ENCODE measurements at places on chromosomes 3 and 15.
A peak's percentile ranks its signal among the peaks of the same experiment; 100 is the strongest.

- peak; percentile 60 for DNase-seq
Measured at GRCh38 chr3:193301433-193301832, 60.4 kb downstream of the PLAAT1 start.

DNA sequence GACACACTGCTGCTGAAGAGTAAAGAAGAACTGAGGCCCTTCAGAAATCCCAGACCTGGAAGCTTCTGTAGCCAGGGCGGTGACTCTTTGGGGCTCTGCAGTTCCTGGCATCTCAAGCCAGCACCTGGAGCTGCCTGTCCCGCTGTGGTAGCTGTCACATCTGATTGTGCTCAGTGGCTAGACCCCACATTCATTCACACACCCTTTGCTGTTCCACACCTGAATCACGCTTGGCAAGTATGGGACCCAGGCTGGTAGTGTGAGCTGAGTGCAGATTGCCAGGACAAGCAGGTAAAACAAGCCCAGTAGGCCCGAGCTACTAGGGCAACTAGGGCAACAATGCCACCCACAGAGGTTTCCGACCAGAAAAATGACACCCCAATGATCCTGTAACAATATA is 218.2 kb downstream of the VGLL3 start:
- DNase-seq: no peak

GRCh38 chr15:29208352-29208751 is 61.3 kb downstream of the NSMCE3 start:
- DNase-seq: no peak

- no peak for DNase-seq
Measured at GRCh38 chr3:47892286-47893040, 89.5 kb downstream of the DHX30 start.

DNA sequence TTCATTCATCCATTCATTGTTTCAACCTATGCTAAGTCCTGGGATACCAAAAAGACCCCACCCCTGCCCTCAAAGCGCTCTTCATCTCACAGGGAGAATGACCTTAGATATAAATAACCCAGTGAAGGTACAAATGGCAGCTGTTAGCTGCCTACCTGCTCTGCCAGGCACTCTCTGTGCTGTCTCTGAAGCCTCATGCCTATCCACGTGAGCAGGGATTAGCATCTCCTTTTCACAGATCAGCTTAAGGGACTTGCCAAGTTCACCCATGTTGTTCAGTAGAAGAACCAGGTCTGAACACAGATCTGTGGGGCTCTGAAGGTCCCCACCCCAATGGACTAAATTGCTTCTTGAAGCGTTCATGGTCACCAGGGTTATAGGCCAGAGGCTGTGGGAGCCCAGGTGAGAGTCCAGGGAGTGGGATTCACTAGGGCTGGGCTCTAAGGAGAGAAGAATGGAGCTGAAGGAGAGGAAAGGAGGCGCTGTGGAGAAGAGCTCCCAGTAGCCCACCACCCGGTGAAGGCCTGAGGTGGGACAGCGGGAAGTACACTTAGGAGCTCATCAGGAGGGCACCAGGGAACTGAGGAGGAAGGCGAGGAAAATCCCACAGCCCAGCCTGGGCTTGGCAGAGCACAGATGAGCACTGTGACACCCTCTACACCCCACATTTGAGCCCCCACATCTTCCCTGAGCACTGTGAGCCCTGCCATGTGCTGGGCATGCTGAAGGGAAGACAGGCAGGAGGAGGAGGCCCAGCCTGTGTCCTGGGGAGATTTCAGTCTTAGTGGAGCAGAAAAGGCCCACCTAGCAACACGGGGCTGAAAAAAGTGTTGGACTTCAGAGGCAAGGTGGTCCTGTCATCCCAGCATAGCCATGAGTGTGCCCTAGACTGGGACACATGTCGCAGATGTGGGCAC is 20.4 kb downstream of the RBP1 start:
- DNase-seq: no peak

DNA sequence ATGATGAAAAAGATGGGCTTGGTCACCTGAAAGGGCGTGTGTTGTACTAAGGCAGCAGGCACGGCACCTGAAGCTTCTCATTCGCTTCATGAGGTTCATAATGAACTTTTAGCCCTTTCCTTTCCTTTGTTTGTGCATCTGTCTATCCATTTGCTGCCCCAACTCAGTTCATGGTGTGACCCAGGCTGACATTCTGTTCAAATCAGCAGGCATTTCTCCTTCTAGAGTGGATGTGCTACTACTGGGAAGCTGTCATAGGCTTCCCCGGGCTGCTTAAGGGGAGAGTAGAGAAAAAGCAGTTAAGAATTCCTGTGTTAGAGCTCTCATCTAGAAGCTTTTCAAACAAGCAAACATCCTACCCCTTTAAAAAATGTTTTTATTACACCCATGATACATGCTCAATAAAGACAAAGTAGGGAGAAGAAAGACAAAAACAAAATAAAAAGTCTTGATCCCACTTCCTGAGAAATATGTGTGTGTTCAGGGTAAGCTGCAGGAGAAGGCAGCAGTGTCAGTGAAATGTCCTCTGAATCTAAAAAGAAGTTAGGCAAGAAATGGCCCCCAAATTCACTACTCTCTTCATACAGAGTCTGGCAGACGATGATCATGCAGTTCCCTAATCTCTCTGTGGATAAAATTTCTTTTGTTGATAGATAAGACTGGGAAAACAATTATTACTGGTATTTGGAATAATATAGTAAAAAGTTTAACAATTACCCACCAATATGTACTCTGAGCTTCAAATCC is 136.9 kb upstream of the PFN2 start:
- no peak for DNase-seq

DNA sequence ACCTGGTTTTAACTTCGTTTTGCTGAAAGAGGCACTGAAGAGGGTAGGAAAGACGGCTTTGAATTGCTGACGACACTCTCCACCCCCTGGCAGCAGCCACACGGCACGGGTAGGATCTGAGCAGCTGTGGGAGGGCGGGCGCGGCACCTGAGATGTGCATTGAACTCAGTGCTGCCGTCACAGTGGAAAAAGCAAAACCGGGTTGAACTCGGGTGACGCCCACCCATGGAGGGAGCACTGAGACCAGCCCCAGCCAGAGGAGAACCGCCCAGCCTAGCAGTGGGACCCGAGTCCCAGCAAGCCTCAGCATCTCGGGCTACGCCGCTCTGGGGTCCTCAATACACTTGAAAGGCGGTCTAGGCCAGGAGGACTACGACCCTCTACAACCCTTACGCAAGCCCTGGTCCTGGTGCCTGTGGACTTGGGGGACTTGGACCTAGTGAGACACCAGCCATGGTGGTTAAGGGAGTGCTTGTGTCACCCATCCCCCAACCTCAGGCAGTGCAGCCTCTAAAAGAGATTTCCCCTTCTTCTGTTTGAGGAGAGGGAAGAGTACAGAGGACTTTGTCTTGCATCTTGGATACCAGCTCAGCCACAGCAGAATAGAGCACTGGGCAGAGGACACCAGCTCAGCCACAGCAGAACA is 50.0 kb upstream of the RPL35A start:
- no peak for DNase-seq

GRCh38 chr15:32966512-32966911 is 228.0 kb downstream of the FMN1 start:
- no peak for DNase-seq

- no peak for DNase-seq
Measured at GRCh38 chr15:55402707-55403106, 5.5 kb downstream of the CCPG1 start.

GRCh38 chr3:14121859-14122258 is 2.8 kb downstream of the CHCHD4 start:
- DNase-seq: no peak

DNA sequence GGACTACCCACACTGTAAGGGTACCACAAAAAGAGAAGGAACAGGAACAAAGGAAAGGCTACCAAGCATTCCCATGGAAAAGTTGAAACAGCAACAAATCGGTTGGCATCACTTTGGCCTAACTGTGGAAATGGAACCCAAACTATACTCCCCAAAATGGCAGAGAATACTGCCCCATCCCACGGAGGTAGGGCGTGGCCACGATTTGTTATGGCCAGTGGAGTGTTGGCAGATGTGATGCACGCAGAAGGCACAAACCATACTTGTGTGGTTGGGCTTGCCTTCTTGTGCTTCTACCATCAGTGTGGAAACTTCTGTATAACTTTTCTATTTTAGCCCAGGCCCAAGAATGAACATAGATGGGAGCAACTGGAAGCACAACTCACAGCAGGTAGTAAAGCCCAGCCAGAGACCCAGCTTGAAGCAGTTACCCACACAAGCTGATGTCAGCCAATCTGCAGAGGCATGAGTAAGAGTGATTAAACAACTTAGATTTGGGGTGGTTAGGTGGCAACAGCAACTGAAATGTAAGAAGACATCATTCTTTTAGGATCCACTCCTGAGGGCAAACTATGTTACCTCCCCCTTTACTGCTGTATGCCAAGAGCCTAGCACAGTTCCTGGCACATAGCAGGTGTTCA is 64.1 kb downstream of the BTD start:
- no peak for DNase-seq

- DNase-seq: no peak
Measured at GRCh38 chr3:56860939-56861338, 59.2 kb upstream of the ARHGEF3 start.

DNA sequence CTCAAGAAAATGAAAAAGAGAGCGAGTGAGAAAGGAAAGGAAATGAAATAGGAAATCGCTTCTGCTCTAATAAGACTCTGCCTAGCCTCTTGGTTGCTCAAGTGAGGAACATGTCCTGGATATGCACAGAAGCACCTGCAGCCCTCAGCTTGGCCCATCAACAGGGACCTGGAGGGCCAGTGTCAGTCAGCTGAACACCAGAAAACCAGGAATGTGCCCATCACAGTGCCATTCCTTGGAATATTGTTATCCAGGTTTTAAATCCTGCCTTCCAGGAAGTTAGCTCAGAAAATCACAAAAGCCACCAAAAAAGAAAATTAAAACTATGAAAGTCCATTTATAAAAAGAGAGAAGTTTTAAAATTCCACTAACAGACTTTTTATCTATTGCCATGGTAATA is 173.4 kb upstream of the TPM1 start:
- DNase-seq: no peak

GRCh38 chr3:112640276-112640929 is 540 bp downstream of the CCDC80 start:
- DNase-seq: no peak

DNA sequence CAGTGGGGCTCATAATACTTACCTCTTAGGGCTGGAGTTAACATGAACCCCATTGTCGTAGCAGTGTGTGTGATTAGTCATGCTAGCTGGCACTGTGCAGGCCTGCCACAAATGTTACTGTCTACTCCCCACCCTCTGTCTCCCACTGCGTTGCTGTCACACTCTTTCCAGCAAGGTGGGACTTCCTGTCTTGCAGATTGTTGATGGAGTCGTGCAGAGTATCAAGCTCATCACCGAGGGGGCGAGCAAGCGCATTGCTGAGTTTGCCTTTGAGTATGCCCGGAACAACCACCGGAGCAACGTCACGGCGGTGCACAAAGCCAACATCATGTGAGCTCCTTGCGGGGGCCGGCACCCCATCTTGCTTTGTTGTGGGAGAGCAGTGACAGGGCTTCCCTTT is 12.9 kb downstream of the IDH3A start:
- no peak for DNase-seq

- no peak for DNase-seq
Measured at GRCh38 chr15:38662033-38662802, 97.6 kb upstream of the RASGRP1 start.

GRCh38 chr3:136787349-136787748 is 31.6 kb upstream of the SLC35G2 start:
- DNase-seq: no peak

DNA sequence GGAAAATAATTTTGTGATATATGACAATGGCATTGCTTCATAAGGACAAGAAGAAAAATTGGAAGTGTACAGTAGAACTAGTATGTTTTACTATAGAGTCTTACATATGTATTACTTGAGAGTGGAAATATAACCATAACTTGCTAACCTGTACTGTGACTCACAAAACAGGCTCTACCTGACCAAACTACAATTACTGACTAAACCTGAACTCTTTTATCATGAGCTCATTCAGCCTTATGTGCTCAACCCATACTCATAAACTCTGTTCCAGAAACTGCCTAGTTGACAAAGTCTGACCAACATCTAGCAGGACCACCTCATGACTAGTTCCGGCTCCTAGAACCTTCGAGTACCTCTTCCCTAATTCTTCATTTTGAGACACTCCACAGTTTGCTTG is 6.3 kb downstream of the CDIN1 start:
- peak; percentile 87 for DNase-seq

DNA sequence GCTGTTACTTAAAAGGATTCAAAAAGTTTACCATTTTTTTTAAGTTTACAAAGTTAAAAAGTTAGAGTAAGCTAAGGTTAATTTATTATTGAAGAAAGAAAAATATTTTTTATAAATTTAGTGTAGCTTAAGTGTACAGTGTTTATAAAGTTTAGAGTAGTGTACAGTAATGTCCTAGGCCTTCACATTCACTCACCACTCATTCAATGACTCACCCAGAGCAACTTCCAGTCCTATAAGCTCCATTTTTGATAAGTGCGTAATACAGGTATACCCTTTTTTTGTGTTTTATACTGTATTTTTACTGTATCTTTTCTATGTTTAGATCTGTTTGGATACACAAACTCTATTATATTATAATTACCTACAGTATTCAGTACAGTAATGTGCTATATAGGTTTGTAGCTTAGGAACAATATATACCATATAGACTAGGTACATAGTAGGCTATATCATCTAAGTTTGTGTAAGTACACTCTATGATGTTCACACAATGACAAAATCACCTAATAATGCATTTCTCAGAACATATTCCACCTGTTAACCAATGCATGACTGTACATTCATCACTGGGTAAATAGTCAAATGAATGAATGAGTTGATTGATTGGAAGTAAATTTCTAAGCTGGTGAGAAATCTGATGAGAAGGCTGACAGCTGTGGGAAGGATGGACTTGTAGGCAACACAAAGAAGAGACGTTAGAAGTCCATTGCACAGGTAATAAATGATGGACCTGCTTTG is 95.2 kb upstream of the CDIN1 start:
- DNase-seq: peak; percentile 25

DNA sequence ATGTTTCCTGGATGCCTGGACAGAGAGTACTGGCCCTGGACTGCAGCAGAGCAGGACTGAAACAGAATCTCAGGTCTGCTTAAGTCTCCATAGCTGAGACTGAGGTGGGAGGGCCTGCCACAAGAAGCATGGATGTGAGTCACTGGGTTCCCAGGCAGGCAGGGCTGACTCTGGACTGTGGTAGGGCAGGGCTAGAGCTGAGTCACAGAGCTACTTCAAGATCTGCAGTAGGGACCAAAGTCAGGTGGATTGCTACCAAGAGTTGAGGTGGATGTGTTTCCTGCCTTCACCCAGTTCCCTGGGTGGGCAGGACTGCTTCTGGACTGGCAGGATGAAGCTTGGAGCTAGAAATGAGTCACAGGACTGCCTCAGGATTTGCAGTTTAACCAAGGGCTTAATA is 282.9 kb downstream of the AGBL1 start:
- peak; percentile 98 for DNase-seq

- no peak for DNase-seq
Measured at GRCh38 chr3:43091481-43091880, 14.4 kb downstream of the POMGNT2 start.

GRCh38 chr3:47310391-47310790 is 27.6 kb downstream of the KLHL18 start:
- DNase-seq: no peak

All from mammary epithelial cell (primary cell).